ENCODE measurements at places on chromosomes 12 and 14.

DNA sequence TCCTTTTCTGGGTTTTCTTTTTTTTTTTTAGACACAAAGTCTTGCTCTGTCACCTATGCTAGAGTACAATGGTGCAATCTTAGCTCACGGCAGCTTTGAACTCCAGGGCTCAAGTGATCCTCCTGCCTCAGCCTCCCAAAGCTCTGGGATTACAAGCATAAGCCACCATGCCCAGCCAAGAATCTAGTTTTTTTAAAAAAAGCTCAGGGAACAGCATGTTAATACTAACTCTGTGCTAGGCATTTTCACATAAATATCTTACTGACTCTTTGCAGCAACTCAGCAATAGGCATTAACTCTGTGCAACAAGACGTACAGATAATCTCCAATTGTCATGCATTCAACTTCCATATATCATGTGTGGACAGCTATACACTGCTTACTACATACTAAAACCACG is 97.4 kb downstream of the LLPH start:
- no peak for DNase-seq

GRCh38 chr14:21233457-21234076 is 35.7 kb downstream of the HNRNPC start:
- DNase-seq, result no peak

- DNase-seq, result no peak
Observed at GRCh38 chr12:39798429-39798828, 178.8 kb upstream of the ABCD2 start.

DNA sequence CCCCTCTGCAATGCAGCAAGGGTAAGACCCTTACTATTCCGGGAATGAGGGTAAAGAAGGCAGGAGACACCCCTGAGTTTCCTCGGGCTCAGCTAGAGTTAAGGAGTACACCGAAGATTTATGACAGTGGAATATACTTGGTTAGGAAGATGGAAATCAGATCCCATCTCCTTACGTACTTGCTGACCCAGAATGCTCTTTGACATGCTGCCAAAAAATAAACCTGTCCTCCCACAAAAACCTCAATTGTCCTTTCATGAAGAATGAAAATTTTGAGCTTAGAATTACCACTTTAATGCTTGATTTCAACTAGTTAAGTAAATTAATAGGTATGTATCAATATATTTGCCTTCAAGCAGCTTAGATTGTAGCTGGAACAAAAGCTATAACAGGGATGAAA is 99.5 kb downstream of the PRIMA1 start:
- DNase-seq, result no peak

DNA sequence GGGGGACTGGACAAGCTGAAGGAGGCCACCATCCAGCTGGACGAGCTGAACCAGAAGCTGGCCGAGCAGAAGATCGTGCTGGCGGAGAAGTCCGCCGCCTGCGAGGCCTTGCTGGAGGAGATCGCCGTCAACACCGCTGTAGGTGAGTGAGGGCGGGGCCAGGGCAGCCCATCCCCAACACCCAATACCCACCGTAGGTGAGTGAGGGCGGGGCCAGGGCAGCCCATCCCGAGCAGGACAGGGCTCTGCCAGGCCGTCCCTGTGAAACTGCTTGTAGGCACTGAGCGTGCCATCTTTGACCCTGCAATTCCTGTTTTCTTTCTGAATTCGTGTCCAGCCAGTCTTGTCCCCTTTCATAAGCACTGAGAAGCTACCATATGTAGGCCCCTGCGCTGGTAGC is 74.0 kb downstream of the CCDC92 start:
- no peak for DNase-seq

DNA sequence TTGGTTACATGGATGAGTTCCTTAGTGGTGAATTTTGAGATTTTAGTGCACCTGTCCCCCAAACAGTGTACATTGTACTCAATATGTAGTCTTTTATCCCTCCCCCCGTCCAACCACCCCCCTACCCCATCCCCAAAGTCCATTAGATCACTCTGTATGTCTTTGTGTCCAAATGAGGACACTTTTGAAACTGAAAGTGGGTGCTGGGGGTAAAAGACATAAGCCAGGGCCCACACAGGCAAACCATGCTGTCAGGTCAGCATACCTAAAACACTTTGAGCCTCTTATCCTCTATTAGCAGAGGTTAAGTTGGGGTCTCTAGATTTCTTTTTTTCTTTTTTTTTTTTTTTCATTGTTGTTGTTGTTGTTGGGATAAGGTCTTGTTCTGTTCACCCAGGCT is 31.3 kb upstream of the KICS2 start:
- DNase-seq, result no peak

GRCh38 chr12:102548543-102548942 is 68.2 kb upstream of the IGF1 start:
- DNase-seq, result no peak

- no peak for DNase-seq
Observed at GRCh38 chr12:18456344-18456743, 195.0 kb downstream of the PIK3C2G start.

DNA sequence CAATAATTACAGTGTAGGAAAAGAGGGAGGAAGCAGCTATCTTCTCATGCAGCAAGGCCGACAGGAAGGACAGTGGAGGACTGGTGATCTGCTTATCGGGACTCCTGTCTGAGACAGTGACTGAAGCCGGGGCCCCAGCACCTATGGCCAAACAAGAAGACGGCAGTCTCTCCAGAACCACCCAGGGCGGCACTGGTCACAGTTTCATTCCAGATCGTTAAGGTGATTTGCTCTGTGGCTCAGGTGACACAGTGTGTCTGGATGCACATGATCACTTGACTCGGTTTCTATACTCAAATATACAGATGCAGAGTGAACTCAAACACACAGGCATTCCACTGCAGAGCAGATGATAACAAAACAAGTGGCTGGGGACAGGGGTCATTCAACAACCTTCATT is 52.1 kb upstream of the CORO1C start:
- DNase-seq, result no peak

- DNase-seq, result no peak
Observed at GRCh38 chr14:76781648-76782051, 20.4 kb downstream of the VASH1 start.

DNA sequence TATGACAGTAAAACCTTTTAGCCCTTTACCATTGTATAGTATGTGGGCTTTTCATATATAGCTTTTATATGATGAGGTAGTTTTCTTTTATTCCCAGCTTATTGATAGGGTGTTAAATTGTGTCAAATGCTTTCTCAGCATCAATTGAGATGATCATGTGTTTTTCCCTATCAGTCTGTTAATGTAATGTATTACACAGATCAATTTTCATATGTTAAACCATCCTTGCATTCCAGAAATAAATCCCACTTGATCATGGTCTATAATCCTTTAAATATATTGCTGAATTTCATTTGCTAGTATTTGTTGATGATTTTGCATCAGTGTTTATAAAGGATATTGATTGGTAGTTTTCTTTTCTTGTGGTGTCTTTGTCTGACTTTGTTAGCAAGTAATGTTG is 603.9 kb downstream of the TRHDE start:
- DNase-seq, result no peak

DNA sequence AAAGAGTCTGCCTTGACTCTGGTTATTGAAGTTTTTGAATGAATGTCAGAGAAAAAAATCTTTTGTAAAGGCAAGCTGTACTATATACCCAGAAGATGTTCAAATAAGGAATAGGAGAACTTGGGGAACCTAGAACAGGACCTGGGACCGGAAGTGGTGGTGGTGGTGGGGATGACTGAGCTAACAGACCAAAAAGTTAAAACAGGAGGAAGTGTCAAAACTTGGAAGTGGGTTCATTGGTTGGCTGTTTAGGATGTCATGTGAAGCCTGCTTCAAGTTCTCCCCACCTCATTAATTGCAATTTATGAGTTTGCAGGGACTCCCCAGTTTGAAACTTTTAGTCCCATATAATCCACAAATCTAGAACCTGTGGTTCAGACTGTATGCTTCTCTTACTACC is 26.2 kb downstream of the PLXNC1 start:
- no peak for DNase-seq

GRCh38 chr12:106918746-106919145 is 37.0 kb upstream of the TMEM263 start:
- DNase-seq, result no peak

- DNase-seq, result no peak
Observed at GRCh38 chr14:83356080-83356479, 1822.4 kb upstream of the SEL1L start.

- DNase-seq, result no peak
Observed at GRCh38 chr12:115440438-115440837, 756.5 kb upstream of the TBX3 start.

DNA sequence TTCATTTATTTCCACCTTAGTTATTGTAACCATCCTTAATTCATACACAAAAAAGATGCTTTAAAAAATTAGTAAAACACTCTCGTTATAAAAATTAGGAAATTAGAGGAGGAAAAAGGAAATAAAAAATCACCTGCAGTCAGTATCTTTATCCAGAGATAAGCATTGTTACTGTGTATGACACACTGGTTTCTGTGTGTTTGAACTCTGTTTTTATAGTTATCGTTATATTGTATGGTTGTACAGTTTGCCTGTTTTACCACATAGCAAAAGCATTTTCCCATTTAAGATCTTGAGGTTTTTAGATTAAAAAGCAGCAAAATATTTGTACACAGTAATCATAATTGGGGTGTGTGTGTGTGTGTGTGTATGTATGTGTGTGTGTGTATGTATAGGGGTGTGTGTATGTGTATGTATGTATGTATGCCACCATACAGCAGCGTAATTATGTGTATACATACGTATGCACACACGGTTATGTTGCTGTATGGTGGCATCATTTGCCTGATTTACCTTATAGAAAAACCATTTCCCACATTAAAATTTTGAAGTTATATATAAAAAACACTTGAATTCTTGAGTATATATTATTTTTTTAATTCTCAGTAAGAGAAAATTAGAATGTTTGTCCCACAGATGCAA is 19.8 kb downstream of the WNK1 start:
- no peak for DNase-seq

- no peak for DNase-seq
Observed at GRCh38 chr12:25835385-25835784, 123.1 kb upstream of the RASSF8 start.

- no peak for DNase-seq
Observed at GRCh38 chr12:108905725-108906124, 25.8 kb downstream of the DAO start.

DNA sequence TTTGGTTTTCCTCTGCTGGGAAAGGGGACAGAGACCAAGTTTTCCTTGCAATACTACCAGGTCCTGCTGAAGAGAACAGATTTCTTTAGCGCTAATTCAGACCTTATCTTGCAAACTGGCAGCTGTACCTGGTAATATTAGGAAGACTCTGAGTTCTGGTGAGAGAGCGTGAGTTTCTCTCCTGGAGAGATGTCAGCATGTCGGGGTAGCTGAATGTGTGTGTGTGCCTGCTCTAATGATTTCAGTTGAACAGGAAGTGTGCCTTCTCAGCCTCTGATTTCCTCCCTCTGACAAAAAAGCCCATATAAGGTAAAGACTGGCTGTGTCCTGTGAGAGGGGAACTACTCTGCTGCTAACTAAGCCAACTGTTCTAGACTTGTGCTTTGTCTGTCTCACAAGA is 10.3 kb upstream of the ERP27 start:
- no peak for DNase-seq

GRCh38 chr14:95515080-95515489 is 1.4 kb downstream of the SYNE3 start:
- no peak for DNase-seq

GRCh38 chr12:55970775-55971174 is 3.1 kb upstream of the RAB5B start:
- DNase-seq, result no peak

DNA sequence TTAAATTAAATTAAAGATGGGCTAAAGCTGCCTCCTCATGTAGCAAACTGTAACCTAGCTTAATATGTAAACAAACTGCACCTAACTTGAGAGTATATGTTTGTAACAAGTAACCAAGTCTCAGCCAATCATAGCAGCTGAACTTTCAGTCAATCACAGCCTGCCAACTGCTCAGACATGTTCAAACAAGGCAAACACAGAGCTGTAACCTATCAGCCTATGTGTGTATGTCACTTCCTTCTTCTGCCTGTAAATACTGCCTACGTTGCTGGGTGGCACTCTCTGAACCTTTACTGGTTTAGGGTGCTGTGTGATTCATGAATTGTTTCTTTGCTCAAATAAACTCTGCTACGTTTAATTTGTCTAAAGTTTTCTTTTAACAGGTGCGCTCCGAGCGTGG is 2.9 kb downstream of the SERPINA6 start:
- no peak for DNase-seq

DNA sequence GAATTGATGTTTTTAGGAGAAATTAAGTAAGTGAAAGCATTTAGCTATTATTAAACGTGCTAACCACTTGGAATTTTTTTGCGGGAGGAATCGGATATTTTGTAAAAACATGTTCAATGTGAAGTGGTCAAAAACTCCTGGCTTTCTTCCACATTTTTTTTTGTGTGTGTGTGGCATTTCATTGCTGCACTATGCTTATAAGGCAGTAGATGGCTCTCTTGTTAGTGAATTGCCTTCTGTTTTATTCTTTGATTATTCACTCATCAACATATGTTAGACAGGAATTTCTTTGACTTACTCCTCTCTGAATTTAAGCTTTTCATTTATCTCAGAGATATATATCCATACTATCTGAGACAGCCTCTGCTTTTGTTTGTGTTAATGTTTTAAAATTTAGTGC is 71.3 kb downstream of the DERA start:
- no peak for DNase-seq

GRCh38 chr12:91163116-91163515 is 19.5 kb downstream of the DCN start:
- no peak for DNase-seq

GRCh38 chr12:87439990-87440827 is 589.0 kb downstream of the C12orf50 start:
- no peak for DNase-seq

GRCh38 chr12:75937486-75937885 is 94.1 kb downstream of the PHLDA1 start:
- no peak for DNase-seq

- no peak for DNase-seq
Observed at GRCh38 chr12:79624378-79624777, 66.4 kb downstream of the PAWR start.

GRCh38 chr12:96205908-96206307 is 11.7 kb downstream of the ELK3 start:
- DNase-seq, result no peak

- DNase-seq, result no peak
Observed at GRCh38 chr12:121798787-121799155, 5.0 kb upstream of the SETD1B start.

DNA sequence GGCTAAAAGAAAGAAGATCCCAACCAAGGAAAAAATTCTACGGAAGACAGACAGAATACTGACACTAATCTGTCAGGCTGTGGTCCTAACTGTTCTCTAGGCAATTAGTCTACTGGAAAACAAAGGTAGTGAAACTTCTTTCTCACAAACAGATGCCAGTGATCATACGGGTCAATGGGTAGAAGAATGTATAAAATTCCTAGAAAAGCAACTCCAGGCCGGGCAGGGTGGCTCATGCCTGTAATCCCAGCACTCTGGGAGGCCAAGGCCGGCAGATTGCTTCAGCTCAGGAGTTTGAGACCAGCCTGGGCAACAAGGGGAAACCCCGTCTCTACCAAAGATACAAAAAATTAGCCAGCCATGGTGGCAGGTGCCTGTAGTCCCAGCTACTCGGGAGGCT is 64.8 kb downstream of the HECTD4 start:
- no peak for DNase-seq

GRCh38 chr12:46266382-46266791 is 2.5 kb downstream of the SLC38A1 start:
- no peak for DNase-seq

GRCh38 chr12:122350141-122350848 is 72.2 kb downstream of the CLIP1 start:
- no peak for DNase-seq

GRCh38 chr14:95164506-95164905 is 7.2 kb upstream of the DICER1 start:
- DNase-seq, result no peak
